Vagina (tissue), 2 donors: ENCODE measurements at places on chromosomes 3 and 15.

DNA sequence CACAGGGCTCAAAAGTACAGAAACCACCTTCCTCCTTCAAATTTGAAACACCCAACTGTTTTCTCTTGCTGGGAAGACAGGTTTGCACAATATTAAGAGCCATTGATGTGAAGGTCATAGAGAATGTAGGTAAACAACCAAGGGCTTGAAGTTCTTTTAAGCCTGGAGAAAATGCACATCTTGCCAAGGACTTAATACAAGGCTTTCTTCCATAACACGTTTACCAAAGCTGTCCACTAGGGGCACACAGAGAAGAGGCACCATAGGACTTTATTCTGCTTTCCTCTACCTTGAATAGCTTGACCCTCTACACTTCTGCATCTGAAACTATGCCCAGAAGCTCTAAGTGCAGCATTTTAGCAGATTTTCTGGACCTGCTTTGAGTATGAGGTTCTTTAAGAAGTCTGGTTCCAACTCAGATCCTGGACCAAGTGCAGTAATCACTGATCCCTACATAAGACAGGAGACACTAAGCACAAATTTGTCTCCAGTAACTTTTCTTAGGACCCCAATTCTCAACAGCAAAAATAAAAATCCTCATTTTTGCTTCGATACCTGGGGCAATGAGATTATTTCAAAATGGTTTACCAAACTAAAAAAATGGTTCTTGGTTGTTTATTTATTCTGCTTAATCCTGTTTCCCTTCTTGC lies 138.0 kb downstream of the FBN1 start:
- DNase-seq, result no peak

GRCh38 chr15:86317384-86317740 lies 237.7 kb downstream of the AGBL1 start:
- DNase-seq, result no peak

DNA sequence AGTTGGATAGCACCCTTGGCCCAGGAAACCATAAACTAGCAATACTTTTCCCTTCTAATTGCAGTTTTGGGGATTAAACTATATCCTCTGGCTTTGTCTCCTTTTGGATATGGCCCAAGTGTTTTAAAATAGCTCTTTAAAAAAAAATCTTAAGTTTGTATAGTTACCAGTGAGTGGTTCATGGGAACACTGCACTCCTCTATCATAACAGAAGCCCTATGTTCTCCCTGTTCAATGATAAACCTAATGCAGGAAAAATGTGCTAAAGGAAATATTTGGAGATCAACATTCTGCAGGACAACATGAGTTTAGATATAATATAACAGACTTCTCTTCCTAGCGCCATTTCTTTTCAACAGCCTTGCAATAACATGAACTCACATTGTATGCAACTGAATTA lies 13.1 kb downstream of the MRPL47 start:
- DNase-seq, result no peak

GRCh38 chr15:51161491-51162220 lies 67.0 kb upstream of the TNFAIP8L3 start:
- no peak for DNase-seq

GRCh38 chr3:21345382-21345976 lies 405.5 kb downstream of the ZNF385D start:
- no peak for DNase-seq

GRCh38 chr15:25859838-25860645 lies 3.1 kb downstream of the ATP10A start:
- DNase-seq, result no peak

GRCh38 chr3:23221136-23221535 lies 18.0 kb downstream of the UBE2E2 start:
- DNase-seq, result no peak

GRCh38 chr3:166714206-166714605 lies 665.9 kb downstream of the ZBBX start:
- DNase-seq, result no peak

DNA sequence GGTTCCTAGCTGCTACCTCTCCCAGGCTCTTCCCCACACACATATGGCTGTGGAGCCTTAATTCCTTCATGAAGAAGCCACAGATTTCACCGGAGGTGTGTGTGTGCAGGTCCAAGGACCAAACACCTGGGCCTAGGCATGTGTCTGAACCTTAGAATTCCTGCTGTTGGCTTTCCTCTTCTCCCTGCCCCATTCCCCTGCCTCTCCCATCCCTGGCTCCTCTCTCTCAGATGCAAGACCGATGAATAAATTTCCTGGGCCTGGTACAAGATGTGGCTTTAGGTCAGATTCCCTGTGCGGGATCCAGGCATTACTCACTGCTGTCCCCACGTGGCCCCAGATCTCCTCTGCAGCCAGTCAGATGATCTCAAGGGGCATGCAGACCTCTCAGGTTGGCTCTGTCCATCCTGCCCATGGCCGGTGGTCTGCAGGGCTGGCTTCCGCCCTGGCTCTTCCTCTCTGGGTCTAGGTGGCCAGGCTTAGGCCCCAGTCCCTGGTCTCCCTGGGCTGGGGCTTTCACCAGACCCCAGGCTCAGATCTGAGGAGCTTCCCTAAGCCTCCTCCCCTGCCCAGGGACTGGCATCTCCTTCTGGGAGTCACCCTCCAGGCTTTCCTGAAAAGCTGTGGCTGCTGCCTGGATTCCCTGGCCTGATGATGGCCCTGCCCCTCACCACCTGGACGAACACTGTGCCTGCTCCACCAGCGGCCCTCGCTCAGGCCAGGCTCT lies 20.5 kb downstream of the CCR9 start:
- DNase-seq, result no peak

DNA sequence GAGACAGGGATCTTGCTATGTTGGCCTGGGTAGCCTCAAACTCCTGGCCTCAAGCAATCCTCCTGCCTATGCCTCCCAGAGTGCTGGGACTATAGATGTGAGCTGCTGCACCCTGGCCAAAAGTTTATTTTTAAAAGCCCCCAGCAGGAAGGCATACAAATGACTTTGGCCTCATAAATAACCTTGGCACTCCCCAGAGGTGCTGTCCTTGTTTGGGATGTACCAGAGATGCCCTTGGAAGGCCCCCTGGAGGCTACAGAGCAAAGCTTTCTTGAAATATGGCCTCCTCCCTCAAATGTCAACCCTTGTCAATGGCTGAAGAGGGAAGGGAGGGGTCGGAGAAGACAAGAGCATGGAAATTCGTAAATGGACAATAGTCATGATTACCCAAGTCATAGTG lies 14.0 kb upstream of the RTP3 start:
- DNase-seq, result no peak

DNA sequence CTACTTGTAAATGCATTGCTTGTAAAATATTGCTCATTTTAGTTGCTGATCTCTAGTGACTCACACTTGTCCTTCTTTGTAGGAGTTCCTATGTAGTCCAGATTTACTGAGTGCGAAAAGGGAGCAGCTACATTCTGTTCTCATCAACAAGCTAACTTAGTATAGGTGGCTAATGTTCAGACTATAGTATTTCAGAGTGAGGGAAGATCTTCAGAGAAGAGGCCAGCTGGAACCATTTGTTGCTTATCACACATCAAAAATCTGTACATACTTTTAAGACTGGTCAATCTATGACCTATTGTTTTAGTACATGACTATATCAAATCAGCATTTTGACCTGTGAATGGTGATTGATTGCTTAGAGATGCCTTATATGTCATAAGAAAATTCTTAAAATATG lies 71.3 kb upstream of the THSD4 start:
- no peak for DNase-seq

- peak; percentile 62 for DNase-seq
Measured at GRCh38 chr15:68303134-68303533, 25.6 kb downstream of the FEM1B start.

- DNase-seq, result no peak
Measured at GRCh38 chr15:31197497-31198414, 96.2 kb upstream of the TRPM1 start.

GRCh38 chr15:80310776-80311175 lies 58.8 kb upstream of the CTXND1 start:
- no peak for DNase-seq

GRCh38 chr15:83855956-83856355 lies 202.0 kb downstream of the ADAMTSL3 start:
- DNase-seq, result no peak

- DNase-seq, result no peak
Measured at GRCh38 chr15:90087454-90088154, 14.7 kb downstream of the IDH2 start.

- no peak for DNase-seq
Measured at GRCh38 chr3:151753846-151754245, 20.1 kb downstream of the AADACL2 start.

DNA sequence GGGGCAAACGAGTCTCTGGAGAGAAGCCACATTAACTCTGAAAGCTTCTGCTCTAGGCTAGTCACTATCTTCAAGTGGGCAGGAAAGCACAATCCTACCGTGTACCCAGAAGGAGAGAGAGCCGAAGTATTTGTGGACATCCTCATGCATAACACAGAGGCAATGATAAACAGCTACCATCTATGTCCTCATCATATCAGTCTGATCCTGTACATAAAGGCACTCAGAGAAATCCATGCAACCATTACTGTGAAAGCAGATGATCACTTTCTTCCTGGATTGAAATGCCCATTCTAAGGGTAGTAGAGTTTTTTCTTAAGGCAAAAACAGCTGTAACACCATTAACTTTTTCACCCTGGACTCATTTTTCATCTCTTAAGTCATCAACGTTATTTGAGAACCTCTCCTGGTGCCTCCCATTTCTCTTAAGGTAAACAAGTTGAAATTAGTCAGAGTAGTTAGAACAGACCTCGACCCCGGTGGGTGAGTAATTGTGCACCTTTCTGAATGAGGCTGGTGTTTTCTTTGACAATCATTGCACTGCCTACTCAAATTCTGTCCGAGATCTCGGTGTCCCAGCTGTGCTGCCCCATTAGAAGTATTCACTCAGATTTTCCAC lies 327.4 kb downstream of the SHQ1 start:
- DNase-seq, result no peak

- DNase-seq, result no peak
Measured at GRCh38 chr3:37135561-37135960, 38.8 kb downstream of the LRRFIP2 start.

- no peak for DNase-seq
Measured at GRCh38 chr3:170128259-170128976, 53.1 kb downstream of the PHC3 start.

DNA sequence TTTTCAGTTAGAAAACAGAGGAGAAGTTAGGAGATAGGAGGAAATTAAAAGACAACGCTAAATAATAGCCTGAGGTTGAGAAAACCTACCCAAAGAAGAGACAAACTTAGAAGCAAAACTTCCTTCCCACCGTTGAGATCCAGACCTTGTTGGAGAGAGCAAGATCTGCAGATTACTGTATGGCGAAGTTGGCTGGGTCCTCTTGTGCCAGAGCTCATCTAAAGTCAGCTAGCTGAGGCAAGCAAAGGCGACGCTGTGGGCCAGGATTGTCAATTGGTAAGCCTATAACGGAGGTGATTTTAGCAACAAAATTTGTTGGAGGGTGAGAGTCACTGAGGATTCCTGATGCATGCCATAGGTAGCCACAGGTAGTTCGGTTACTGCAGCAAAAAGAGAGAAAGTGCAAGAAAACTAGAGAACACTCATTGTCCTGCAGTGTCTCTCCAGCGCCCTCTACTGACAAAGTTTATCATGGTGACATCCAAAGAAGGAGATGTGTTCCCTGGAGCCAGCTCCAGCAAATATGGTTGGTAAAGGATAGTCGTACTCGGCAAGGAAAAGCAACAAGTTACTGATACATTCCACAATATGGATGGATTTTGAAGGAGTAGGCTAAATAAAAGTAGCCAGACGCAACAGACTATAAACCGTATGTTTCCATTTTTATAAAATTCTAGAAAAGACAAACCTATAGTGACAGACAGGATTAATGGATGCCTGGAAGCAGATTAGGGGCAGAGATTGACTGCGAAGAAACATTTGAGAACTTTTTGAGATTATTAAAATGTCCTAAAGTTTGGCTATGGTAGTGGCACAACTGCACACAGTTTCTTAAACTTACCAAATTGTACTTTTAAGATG lies 9.8 kb upstream of the OR5K4 start:
- no peak for DNase-seq

GRCh38 chr15:56816781-56817180 lies 83.5 kb upstream of the ZNF280D start:
- no peak for DNase-seq

GRCh38 chr3:127858521-127858920 lies 36.2 kb upstream of the MGLL start:
- DNase-seq, result no peak

GRCh38 chr3:194938845-194939531 lies 253.3 kb downstream of the FAM43A start:
- DNase-seq, result no peak

GRCh38 chr15:81899024-81899423 lies 146.8 kb downstream of the MEX3B start:
- no peak for DNase-seq

DNA sequence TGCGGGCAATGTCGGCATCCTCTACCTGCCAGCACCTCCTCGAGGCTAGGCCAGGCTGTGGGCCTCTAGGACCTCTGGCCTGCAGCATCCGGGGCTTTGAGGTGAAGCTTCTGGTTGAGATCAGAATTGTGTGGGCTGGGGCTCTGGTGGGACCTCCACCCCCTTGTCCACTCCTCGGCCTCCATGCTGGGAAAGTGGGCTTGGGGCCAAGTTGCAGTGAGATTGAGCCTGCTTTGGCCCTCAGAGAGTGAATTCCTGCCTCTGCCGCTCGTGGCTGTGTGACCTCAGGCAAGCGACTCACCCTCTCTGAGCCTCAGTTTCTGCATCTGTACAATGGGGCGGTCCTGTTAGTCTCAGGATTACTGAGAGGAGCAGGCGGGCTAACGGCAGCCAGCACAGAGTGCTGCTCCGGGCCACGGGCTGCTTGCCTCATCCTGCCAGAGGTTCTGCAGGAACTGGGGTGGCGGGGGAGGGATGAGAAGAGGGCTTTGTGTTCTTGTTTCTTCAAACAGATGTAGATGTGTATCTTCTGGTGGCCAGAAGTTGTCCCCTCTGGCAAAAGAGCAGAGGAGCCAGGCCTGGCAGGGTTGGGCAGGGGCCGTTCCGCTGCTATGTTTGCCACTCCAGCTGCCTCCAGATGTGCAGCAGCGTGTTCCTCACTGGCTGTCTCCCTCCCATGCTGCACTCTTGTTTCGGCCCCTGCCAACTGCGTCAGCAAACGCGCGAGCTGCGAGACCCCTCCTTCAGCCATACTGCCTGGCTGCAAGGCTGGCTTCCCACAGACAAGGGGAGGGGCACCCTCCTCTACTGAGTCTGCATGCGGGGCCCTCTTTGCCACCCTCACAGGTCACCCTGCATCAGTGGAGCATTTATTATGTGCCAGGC lies 33.7 kb downstream of the FBLN2 start:
- DNase-seq, result no peak

DNA sequence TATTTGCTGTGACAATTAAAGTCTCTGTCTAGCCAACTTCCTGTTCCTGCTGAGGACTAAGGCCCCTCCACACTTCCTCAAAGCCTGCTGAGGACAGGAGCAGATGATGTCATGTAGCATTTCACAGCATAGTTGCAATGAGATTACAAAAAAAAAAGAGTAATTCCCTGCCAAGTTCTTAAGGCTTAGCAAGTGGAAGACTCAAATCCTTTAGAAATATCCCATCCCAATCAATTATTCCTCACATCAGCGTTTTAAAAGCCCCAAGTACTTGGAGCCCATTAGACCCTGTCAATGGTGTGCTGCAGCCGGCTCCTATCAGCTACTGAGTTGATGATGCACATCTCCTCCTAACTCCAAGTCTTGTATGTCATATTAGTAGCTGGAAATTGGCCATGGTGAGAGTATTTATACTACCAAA lies 51.7 kb downstream of the TRANK1 start:
- no peak for DNase-seq

GRCh38 chr3:9401986-9402385 lies 4.6 kb downstream of the SETD5 start:
- no peak for DNase-seq

GRCh38 chr3:46649436-46649835 lies 37.1 kb downstream of the FAM240A start:
- no peak for DNase-seq

GRCh38 chr3:57224856-57225255 lies 2.7 kb upstream of the APPL1 start:
- DNase-seq, result no peak
